EH (cell line): ENCODE measurements at places on chromosomes 2 and 18.

DNA sequence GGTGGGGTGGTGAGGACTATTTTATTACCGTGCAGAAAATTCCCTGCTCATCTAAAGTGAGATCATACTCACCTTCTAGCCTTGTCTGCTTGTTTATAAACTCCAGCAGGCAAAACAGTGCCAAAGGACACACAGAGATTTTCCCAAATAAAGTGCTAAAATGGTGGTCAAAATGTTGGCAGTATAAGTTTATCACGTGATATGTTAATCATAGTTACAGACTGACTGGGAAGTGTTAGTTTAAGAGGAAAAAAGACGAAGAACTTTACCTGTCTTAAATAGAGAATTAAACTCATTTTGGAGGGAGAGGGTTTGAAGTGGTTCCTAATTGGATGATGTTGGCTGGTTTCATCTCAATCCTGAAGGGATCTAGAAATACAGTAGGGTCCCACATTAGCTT, 691.7 kb upstream of the FANCL start:
- DNase-seq, result no peak

DNA sequence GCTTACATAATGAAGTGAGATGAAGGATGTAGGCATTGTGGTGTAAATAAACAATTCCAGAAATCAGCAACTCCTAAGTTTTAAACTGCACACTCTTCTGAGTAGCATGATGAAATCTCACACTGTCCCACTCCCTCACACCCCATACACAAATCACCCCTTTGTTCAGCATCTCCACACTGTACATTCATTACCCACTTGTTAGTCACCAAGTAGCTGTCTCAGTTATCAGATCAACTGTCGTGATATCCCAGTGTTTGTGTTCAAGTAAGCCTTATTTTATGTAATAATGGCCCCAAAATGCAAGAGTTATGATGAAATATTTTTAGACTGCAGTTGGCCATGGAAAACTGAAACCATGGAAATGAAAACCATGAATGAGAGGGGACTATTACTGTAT, 135.7 kb downstream of the GRB14 start:
- peak; percentile 1 for DNase-seq

DNA sequence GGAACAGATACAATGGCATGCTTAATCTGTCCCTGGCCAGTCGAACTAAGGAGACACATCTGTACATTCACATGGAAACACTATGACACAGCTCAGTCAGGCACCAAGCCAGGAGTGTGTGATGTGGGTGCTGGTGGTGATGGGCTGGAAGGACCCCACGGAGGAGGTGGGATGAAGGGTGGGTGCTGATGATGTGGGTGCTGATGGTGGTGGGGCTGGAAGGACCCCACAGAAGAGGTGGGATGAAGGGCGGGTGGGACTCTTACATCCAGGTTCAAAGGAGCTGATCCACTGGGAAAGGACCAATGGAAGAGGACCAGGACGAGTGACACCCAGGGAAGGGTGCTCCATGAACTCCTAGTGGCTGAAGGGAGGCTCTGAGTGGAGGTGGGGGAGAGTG, 34.8 kb upstream of the ACAA2 start:
- no peak for DNase-seq

DNA sequence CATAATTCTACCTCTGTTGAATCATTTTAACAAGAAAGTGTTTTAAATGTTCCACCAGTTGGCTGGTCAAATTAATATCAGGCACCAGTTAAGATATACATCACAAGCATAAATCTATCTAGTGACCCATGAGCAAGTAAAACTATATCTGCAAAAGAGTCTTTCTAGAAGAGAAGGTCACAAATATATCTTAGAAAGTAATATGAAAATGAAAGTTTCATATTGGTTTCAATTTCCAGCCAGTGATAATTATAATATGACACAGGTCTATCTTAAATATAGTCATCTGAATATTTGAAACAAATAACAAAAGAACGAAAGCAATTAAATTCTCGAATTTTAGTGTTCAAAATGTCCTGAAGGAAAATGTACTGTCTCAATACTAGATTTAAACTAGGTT, 282.5 kb upstream of the KYNU start:
- no peak for DNase-seq

DNA sequence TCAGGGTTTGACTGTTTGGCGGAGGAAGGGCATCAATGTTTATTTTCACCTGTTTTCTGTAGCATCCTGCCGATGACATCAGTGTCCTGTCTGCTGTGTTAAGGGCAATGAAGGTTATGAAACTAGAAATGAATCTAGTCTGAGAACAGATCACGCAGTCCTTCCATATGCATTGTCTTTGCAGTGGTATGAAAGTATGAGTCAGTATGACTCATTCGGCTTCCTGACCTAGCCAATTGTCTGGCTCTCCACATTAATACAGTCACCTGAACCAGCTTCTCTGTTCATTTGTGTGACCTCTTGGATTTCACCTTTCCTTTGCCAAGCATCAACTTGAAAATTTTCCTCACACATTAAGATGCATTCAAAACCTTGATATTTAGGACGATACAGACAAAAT, 353.8 kb downstream of the RND3 start:
- DNase-seq, result peak; percentile 89

- DNase-seq, result no peak
These were observed 35.7 kb downstream of the GNAL start for GRCh38 chr18:11724781-11725180.

- DNase-seq, result peak; percentile 84
These were observed 29.1 kb downstream of the ARMC9 start for GRCh38 chr2:231227310-231228162.
